Vagina (tissue), 2 donors: ENCODE measurements at places on chromosomes 7 and 10.

DNA sequence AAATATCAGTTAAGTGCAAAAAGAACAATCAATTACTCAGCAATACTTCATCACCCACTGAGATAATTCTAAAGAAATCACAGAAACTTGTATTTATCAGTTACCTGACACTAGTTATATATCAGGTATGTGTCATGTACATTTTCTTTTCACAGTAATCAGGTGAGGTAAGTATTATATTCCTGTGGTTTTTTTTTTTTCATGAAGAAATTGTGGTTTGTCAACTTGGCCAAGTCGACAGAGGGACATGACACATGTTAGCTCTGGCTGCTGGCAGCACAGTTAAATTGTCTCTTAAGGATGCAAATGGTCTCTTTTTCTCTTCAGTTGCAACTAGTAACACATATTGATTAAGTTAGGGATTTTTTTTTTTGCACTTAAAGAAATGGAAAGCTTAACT lies 13.7 kb upstream of the GPR141 start:
- no peak for DNase-seq

DNA sequence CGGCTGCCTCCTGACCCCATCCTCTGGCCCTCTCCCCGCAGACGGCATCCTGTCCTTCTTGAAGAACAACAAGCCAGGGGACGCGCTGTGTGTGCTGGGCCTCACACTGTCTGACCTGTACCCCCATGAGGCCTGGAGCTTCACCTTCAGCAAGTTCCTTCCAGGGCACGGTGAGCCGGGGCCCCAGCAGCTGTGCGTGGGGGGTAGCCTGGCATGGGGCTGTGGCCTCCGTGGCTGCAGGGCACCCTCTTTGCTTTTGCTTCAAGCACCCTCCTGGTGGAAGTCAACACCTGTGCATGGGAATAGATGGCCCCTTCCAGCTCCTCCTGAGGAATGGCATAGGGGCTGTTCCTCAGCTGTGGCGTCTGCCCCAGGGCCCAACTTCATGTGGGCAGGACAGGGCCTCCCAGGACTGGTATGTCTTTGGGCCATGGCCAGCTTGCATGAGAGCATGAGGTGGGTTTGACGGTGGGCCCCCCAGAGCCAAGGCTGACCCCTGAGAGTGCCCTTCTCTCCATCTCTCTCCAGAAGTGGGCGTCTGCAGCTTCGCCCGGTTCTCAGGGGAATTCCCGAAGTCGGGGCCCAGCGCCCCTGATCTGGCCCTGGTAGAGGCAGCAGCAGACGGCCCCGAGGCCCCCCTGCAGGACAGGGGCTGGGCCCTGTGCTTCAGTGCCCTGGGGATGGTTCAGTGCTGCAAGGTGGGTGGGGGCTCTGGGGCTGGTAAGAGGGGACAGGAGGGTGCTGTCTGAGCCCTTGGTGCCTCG lies 20.7 kb downstream of the AMZ1 start:
- no peak for DNase-seq

- no peak for DNase-seq
These were observed 12.6 kb upstream of the OR6B1 start for GRCh38 chr7:143987513-143987912.

GRCh38 chr7:98464558-98464940 lies 63.7 kb upstream of the BAIAP2L1 start:
- DNase-seq, result no peak

- DNase-seq, result no peak
These were observed 1006.5 kb downstream of the KCNMA1 start for GRCh38 chr10:76631036-76631670.

DNA sequence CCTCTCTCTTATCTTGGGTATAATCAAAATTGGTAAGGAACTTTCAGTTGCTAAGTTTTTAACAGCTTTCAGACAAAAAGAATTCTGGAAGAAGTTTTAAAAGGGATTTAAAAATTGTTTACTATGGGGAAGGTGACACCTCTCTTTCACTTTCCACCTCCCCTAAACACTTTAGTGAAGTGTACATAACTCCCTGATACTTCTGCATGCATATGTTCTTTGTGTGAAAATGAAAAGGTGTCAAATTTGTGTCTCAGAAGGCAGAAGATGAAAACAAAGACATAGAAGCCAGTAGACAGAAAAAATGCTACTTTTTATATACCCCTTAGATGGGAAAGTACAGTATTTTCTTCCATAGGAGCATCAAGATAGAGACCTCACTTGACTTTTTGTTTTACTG lies 117.8 kb downstream of the TMEM26 start:
- no peak for DNase-seq

DNA sequence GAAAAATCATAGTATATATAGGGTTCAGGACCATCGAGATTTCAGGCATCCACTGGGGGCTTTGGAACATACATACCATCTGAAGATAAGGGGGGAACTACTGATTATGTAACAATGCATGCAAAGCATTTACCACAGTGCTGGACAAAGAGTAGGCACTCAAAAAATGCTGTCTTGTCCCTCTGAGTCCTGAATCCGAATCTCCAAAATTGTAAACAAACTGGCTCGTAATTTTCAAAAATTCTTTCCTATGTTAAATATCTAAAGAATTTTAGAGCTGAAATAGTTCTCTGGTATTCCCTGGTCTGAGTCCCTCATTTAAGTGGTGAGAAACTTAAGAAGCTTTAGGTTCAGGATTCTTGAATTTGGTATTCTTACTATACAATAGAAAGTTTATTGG lies 167.8 kb upstream of the ASAH2 start:
- DNase-seq, result no peak

- DNase-seq, result no peak
These were observed 243.0 kb downstream of the SNX13 start for GRCh38 chr7:17697128-17697881.

DNA sequence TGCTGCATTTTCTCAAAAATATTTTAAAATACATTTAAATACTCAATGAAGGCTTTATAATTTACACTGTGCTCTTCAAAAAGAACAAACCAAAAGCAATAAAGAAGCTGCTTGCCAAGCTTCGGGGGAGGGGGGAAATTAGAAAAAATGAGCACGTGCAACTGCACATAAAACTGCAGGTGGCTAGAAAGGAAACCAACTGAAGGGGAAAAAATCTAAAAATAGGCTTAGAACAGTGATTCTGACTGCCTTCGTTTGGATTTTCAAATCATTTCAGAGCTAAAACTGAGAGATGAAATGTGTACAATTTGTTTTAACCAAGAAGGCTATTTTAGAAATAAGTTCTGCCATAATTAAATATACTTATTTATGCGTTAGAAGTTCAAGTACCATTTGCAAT lies 61.4 kb downstream of the ABI1 start:
- no peak for DNase-seq

DNA sequence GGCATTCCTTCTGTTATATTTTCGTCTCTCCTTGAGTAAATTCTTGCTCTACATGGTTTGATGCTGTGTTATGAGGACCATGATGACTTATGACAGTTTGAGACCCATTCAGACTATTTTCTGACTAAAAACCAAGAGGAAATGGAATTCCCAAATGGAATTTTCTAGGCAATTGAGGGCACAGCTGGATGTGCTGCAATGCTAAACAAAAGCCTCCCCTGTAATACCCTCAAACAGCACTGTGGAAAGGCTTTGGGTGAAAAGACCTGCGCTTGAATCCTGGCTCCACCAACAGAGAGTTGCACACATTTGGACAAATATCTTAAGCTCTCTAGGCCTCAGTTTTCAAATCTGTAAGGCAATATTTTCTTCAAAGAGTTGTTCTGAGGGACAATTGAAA lies 129.1 kb downstream of the PRKG1 start:
- no peak for DNase-seq

- DNase-seq, result no peak
These were observed 4.6 kb downstream of the CYP3A5 start for GRCh38 chr7:99674995-99675742.

DNA sequence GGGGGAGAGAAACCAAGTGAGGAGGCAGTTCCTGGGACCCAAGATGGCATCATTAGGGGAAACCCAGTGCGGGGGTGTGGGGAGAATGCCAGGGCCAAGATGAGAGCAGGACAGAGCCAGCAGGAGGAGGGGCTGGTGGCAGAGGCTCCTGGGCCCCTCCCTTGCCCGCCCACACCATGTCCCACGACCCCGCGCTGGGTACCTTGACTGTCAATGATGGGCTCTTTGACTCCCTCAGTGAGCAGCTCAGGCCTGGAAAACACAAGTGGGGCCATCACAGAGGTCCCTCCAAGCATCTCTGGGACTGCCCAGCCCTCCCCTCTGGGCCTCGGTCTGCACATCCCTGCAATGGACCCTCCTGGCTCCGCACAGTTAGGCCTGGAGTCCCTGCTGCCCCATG lies 75.4 kb downstream of the RABGEF1 start:
- no peak for DNase-seq

DNA sequence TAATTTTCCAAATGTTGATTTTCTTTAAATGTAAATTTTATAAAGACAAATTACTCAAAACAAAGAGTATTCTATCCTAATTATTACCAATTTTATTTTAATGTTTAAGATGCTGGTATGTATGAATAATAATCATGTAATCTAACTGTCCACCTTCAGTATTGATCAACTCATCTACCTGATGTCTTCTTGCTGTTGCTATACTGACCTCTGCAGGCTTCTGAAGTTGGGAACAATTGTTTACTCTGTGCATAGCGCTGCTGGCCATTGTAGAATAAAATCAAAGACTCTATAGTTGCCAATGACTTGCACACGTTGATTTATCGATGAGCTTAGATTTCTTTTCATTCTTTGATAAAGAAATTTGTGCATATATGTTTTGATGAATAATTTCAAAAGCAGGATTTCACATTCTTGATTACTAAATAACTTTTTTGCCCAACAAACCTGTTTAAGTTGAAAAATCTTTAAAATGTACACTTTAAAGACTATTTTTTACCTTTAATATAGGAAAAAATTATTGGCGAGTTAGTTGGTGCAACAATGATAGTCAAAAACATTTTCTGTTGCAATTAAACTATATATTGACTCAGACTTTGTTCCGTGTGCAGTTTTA lies 282.3 kb downstream of the TFEC start:
- no peak for DNase-seq

GRCh38 chr7:92843034-92843760 lies 6.8 kb upstream of the CDK6 start:
- no peak for DNase-seq

DNA sequence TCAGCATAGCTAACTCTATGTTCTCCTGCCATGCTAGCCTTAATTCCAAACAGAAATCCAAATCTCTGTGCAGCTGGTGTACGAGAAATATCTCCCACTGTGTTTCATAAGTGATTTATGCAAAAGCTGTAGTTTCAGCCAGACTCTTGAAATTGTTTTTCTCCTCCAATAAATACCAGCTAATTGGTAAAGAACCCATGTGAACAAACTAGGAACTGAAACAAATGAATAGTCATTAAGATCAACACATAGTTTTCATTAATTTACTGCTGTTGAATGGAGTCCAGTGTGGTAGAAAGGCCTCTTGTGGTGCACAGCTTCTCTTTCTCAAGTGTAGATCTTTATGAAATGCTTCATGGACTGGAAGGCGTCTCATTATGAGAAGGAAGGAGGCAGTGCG lies 18.4 kb downstream of the PPP1R17 start:
- no peak for DNase-seq

- no peak for DNase-seq
These were observed 223.1 kb downstream of the CUX1 start for GRCh38 chr7:102040569-102040968.

- no peak for DNase-seq
These were observed 36.5 kb downstream of the XPNPEP1 start for GRCh38 chr10:109886781-109887140.

- DNase-seq, result no peak
These were observed 20.8 kb upstream of the PRTFDC1 start for GRCh38 chr10:24973163-24973562.

DNA sequence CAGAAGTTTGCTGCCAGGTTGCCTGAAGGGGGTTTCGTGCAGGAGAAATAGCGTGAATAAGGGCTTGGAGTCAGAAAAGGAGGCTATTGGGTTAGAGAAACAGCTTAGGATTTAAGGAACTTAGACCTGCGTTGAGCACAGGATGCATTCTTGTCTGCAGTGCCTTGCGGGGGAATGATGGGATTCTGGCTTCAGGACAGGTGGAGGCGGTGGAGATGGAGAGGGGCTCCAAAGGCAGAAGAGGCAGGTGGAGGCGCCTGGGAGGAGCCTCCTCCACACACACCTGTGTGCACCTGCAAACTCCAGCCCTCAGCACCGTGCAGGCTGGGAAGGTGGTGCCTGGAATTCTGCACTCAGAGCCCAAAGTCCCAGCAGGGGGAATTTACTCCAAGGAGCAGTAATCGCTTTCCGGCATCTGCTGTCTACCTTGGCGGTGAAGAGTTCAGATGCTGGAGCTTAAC lies 1.8 kb downstream of the CLIP2 start:
- no peak for DNase-seq

GRCh38 chr10:88526501-88527105 lies 56.5 kb downstream of the RNLS start:
- no peak for DNase-seq

- DNase-seq, result no peak
These were observed 11.0 kb downstream of the PYROXD2 start for GRCh38 chr10:98403812-98404504.

- DNase-seq, result no peak
These were observed 7.3 kb downstream of the FLNC start for GRCh38 chr7:128837521-128837921.

DNA sequence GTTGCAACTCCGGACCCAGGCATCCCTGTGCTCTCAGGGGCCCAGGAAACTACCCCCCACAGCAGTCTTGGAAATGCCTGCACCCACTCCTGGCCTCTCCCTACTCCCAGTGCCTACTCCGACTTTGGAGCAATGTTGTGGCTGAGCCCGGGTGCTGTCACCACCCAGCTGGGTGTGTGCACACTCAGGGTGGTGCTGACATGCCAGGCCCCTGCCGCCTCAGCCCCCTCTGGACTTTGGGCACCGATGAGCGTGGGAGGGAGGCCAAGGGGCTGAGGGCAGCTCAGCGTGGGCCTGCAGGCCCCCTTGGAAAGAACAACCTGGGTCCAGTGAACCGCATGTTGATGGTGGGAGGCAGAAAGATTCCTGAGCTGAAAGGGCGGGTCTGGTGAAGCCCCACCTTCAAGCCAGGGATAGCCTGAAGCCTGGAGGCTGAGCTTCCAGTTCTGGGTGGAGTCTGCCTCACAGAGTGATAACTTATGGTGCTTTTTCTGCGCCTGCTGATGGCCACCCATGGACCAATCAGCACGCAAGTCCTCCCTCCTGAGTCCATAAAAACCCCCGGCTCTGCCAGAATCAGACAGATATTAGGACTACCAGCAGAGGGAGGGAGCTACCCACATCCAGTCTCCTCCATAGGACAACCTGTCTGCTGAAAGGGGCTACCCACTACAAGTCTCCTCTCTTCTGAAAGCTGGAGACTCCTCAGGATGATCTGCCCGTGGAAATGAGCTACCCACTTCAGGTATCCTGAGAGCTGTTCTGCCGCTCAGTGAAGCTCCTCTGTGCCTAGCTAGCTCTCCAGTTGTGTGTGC lies 380.4 kb upstream of the SORCS1 start:
- no peak for DNase-seq

GRCh38 chr10:110772454-110773025 lies 99.2 kb upstream of the PDCD4 start:
- no peak for DNase-seq

GRCh38 chr10:110764793-110765512 lies 106.8 kb upstream of the PDCD4 start:
- no peak for DNase-seq

GRCh38 chr10:72470666-72471065 lies 115.9 kb upstream of the DNAJB12 start:
- no peak for DNase-seq
